D341Med (cell line): ENCODE measurements at places on chromosomes 12 and 14.

GRCh38 chr12:65894088-65894487 lies 69.8 kb downstream of the HMGA2 start:
- no peak for DNase-seq

DNA sequence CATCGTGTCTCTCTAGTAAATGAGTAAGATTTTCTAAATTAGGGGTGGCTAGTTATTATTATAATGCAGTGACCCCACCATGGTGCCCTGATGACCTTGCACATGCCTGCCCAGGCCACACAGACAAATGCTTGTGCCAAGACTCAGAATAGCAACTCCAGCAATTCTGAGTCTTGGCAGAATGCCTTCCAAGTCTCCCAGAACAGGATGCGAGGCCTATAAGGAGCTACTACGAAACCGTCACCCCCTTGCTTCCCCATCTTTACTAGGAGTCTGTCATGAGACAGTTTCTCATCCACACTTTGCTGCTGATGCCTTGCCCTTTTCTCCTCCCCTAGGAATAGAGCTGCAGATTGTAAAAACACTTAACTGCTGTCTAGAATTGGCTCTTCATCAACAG lies 559.9 kb downstream of the TRHDE start:
- DNase-seq = no peak

- DNase-seq = no peak
Observed at GRCh38 chr14:95095996-95096395, 61.3 kb downstream of the DICER1 start.

DNA sequence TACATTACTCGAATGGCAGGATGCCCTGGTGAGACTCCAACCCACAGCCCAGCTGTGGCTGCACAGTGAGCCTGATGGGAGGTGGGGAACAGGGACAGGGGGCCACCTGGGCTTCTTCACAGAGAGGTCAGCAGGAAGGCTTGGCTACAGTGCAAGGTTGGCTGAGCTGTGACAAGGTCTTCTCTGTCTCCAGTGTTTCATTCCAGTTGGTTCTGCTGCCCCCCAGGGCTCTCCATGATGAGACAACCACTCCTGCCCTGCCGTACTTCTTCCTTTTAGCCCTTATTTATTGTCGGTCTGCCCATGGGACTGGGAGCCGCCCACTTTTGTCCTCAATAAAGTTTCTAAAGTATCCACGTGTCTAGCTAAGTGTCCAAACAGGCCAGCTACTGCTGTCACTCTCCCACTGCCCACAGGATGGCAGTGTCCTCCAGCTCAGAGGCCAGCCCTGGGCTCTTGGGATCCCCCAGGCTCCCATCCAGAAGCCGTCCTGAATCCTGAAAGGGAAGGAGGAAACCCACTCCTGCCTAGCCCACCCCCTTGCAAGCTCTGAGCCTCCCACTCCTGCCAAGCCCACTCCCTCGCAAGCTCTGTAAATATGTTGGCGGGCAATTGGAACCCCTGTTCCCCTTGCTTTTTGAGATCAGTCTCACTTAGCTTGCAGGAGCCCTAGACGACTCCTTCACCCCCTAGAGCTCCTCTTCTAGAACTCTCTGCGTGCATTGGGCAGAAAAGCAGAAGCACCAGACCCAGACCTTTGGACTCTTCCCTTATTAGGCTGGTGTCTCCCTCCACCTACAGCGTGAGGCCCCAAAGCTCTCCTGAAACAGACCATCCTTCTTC lies 5.4 kb downstream of the C1QL4 start:
- DNase-seq = peak; percentile 78
